ENCODE measurements at places on chromosomes 7 and 10.

DNA sequence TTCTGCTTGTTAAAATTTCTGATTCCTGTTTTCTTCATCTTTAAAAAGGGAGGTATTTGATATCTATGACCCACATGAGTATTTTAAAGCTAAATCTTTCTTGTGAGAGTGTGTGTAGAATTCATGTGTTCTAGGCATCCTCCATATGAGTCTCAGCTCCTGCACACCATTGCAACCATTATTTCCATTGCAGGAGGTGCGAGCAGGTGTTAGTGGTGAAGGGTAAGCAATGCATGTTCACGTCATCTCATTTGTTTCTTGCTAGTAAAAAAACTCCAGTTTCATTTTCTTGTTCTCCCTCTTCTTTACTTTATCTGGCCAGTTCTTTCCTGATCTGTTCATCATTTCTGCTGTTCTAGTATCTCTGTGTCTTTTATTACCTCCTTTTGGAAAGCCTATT lies 100.5 kb downstream of the ADRA2A start:
- no peak for DNase-seq

GRCh38 chr10:121926671-121927317 lies 1.0 kb downstream of the ATE1 start:
- DNase-seq: no peak

GRCh38 chr10:6769704-6770417 lies 189.8 kb upstream of the PRKCQ start:
- DNase-seq: no peak

GRCh38 chr7:50825465-50825864 lies 42.8 kb upstream of the GRB10 start:
- no peak for DNase-seq

- DNase-seq: no peak
These were observed 1.4 kb downstream of the WNT16 start for GRCh38 chr7:121330053-121330833.

DNA sequence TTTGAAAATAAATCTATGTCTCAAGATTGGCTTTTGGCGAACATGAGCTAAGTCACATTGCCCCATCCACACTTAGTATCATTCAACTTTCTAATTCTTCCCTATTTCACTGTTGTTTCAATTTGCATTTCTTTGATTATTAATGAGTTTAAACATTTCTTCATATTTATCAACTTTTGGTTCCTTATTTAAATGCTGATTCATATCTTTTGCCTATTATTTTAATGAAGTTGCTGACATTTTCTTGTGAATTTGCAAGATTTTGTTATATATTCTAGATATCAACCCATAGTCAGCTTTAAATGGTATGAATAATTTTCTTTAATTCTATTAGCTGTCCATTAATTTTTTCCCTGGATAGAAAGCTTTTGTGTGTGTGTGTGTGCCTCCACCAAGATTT lies 14.4 kb upstream of the TSGA13 start:
- DNase-seq: no peak

DNA sequence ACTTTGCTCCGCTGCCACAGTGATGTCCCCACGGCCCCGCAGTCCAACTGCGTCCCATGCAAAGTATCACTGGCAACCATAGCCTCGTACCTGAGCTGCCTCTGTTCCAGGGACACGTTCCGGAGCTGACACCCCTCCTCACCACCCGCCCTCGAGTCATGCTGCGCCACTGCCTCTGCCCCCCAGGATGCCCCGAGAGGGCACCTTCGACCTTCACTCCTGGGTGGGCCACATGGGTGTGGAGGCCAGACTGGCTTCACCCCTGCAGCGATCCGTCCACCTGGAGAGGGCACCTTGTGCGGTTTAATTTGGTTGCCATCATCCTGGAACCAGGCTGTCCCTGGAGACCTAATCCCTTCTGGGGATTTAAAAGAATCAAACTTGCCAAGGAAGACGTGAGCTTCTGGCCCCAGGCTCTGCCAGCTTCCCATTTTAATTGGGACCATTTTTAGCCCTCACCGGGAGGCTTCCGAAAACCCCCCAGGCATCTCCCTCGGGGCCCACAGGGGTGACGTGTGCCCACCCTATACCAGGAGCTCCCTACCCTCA lies 19.2 kb upstream of the TNRC18 start:
- DNase-seq: no peak

- DNase-seq: no peak
These were observed 2.9 kb downstream of the LRRTM3 start for GRCh38 chr10:66928776-66929175.

- DNase-seq: no peak
These were observed 52.1 kb downstream of the SUFU start for GRCh38 chr10:102555781-102556328.

GRCh38 chr10:58275261-58275660 lies 6.3 kb downstream of the CISD1 start:
- DNase-seq: no peak

DNA sequence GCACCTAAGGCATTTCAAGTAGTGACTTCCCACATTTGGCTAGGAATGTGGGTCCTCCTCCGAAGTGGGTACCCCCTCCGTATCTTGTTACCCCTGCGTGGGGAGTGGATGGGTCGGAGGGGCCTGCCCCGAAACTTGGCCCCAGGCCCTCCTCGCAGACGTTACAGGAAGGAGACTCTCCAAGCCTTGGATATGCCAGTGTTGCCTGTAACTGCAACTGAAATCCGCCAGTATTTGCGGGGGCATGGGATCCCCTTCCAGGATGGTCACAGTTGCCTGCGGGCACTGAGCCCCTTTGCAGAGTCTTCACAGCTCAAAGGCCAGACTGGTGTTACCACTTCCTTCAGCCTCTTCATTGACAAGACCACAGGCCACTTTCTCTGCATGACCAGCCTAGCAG lies 823 bp downstream of the TWNK start:
- no peak for DNase-seq

GRCh38 chr7:105218939-105219770 lies 169.6 kb downstream of the SRPK2 start:
- DNase-seq: no peak

- DNase-seq: peak; percentile 33
These were observed 42.8 kb upstream of the RNF216 start for GRCh38 chr7:5824297-5824610.

- no peak for DNase-seq
These were observed 17.5 kb downstream of the PLXNA4 start for GRCh38 chr7:132558815-132559214.

- no peak for DNase-seq
These were observed 168.0 kb upstream of the AHR start for GRCh38 chr7:17130281-17131059.

- peak; percentile 62 for DNase-seq
These were observed 28.4 kb downstream of the TMEM130 start for GRCh38 chr7:98841179-98841997.

- DNase-seq: no peak
These were observed 29.2 kb upstream of the CLDN4 start for GRCh38 chr7:73801577-73801976.

GRCh38 chr7:113200281-113200680 lies 81.9 kb upstream of the SMIM30 start:
- DNase-seq: no peak

DNA sequence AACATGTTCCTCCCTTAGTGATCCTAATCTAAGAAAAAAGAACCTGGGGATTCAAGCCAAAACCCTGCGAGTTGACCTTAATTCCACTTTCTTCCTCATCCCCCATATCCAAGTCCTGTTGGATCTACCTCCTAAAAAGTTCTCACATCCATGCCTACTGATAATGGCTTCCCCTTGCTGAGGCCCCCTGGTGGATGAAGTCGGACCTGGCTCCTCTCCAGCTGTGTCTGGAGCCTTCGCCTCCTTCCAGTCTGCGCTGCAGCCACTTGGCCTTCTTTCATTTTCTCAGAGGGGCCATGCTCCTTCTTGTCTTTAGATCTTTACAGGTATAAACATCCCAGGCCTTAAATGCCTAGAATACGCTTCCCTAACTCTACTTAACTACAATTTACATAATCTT lies 8.1 kb downstream of the PDE1C start:
- no peak for DNase-seq

DNA sequence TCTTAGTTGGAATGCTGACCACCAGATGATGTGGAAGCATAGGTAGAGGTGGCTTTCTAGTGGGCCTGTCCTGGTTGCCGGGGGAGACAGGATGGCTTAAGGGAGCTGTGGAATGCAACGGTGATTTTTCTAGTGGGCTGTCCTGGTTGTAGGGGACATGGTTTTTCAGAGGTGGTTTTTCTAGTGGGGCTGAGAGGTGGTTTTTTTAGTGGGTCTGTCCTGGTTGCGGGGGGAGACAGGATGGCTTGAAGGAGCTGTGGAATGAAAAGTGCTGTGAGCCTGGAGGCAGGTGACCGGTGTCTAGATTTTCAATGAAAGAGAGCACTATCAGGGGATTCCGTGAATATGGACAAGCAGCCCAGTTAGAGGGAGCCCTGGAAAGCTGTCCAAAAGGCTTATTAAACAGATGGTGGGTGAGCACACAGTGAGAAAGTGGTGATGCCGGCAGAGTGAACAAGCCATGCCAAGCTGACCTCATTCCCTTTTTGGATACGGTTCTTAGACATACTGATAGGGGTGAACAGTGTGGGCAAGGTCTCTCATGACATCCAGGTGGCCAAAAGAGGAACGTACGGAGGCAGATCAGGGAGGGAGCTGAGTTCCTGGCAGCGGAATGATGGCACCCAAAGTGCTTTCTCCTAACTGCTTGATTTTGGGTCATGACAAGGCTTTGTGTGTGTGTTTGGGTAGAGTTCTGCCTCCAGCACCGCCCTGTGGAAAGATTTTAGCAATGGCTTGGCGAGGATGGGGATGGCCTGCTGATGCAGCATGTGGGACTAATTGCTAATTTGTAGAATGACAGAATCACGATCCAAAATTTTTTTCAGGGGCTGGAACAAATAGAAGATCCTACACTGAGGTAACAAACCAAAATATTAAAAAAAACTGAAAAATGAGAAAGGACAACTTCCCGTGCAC lies 126.6 kb downstream of the TMEM178B start:
- no peak for DNase-seq

DNA sequence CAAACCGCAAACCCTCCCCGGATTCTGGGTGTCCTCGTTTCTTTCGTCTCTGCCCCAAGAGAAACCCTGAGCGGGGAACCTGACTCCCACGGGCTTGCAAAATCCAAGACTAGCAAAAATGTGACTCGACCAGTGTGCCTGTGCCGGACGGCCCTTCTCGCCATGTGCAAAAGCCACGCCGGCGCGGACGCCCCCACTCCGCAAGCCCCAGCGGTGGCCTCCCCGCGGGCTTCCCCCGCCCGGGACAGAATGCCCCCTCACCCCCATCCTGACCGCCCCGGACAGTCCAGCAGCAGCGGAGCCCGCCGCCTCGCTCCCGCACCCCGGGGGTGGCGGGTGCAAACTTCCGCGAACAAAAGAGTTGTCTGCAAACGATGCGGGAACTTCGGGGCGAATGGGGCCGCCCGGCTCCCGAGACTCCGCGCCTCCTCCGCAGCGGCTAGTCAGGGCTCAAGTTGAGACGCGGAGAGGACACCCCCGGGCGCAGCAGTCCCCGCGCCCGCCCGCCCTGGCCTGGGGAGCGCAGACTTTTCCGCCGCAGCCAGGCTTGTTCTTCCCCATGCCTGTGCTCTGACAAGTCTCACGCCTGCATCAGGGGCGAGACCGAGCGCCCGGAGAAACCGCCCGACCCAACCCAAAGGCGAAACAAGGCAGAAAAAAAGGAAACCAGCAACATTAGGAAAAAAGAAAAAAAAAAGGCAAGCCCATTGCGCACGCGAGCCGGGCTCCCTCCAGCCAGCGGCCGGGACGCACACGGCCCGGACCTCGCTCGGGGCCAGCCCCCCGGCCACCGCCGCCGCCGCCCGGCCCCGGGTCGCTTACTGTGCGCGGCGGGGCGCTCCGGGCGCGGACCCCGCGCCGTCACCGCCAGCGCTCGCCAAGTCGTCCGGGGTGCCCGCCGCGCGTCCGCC lies 732 bp downstream of the FAM53B start:
- no peak for DNase-seq

DNA sequence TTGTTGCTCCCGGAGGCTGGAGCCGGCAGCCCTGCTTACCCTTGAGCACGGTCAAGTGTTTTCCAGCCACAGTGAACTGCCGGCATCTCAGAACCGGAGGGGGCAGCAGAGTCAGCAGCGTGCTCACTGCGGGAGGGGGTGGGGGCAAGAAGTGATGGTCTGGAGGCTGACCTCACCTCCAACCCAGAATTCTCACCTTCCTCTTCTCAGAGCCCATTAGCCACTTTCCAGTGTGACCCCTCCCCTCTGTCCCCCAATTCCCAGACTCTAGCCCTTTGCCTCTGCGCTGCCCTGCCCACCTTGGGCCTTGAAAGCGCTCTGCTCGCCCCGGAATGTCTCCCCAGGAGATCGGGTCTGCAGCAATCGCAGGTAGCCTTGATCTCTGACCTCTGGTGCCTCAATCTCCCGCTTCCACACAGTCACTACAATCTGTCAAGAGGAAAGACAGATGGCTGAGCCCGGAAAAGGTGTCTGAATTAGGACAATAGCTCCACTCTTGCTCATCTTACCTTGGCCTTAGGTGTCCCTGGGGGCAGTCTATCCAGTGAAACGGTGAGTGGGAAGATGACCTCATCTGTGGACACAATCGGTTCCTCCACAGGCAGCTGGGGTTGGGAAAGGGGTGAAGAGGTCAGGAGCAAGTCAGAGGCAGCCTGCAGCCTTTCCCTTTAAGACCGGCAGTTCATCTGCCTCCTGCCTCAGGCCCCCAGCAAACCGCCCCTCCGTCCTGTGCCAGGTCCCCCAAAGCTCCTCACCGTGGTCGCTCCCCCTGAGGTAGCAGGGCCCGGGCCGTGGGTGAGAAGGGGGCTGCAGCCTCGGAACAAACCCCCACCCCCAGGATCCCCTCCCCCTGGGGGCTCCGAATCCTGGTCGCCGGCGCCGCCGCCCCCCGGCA lies 942 bp downstream of the TRAPPC14 start:
- no peak for DNase-seq

GRCh38 chr10:69412232-69412790 lies 4.4 kb downstream of the TACR2 start:
- no peak for DNase-seq

GRCh38 chr7:81871606-81872265 lies 101.9 kb upstream of the HGF start:
- no peak for DNase-seq

- DNase-seq: no peak
These were observed 5.9 kb downstream of the BORCS7 start for GRCh38 chr10:102859911-102860310.

DNA sequence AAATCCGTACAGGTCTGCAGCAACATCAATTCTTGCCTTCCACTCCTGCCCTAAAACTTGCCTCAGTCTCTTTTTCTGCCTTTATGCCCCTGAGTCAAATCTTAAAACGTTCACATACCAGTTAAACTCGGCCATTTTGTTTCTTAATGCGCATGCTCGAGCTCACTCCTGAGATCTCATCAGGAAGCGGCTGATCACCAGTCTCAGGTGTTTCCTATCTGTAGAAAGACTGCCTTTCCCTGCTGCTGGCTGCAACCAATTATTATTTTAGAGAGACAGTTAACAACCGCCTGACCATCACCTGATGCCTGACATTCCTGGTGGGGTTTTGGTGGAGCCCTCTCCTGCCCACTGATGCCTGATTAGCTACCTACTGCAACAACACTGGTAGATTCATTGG lies 70.2 kb upstream of the TMEM140 start:
- DNase-seq: no peak
